ENCODE measurements at places on chromosomes 3 and 15.

- DNase-seq: no peak
Measured at GRCh38 chr3:72036899-72037298, 252.0 kb upstream of the PROK2 start.

DNA sequence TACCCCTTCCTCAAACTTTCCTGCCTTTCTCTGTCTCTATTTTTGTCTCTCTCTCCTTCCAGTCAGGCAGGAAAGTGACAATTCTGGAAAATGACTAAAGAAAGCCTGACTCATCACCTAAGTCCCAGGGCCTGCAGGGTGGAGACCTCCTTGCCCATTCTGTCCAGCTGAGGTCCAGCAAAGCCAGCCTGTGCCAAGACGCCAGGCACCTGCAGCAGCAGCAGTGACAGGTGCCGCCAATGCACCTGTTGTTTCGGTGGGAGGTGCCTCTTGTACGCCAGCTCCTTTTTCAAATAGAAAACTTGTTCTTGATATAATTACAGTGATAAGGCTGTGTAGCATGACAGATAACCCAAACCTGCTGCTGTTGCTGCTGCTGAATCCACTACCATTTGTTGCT lies 501.3 kb downstream of the NTRK3 start:
- no peak for DNase-seq

GRCh38 chr15:69585937-69586336 lies 133.3 kb downstream of the RPLP1 start:
- no peak for DNase-seq

GRCh38 chr3:45776301-45776595 lies 20.1 kb downstream of the SLC6A20 start:
- DNase-seq: no peak

- DNase-seq: no peak
Measured at GRCh38 chr3:24192469-24193056, 247.5 kb downstream of the NR1D2 start.

DNA sequence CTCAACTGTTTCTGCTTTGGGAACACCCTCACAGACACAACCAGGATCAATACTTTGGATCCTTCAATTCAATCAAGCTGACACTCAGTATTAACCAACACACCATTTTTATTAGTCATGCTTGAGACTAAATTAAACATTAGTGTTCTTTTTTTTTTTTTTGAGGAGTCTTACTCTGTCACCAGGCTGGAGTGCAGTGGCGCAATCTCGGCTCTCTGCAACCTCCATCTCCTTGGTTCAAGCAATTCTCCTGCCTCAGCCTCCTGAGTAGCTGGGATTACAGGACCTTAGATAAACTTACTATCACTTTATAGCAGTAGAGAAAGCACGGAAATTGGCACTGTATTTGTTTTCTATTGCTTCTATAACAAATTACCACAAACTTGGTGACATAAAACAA lies 2.0 kb upstream of the RAB11A start:
- DNase-seq: no peak

DNA sequence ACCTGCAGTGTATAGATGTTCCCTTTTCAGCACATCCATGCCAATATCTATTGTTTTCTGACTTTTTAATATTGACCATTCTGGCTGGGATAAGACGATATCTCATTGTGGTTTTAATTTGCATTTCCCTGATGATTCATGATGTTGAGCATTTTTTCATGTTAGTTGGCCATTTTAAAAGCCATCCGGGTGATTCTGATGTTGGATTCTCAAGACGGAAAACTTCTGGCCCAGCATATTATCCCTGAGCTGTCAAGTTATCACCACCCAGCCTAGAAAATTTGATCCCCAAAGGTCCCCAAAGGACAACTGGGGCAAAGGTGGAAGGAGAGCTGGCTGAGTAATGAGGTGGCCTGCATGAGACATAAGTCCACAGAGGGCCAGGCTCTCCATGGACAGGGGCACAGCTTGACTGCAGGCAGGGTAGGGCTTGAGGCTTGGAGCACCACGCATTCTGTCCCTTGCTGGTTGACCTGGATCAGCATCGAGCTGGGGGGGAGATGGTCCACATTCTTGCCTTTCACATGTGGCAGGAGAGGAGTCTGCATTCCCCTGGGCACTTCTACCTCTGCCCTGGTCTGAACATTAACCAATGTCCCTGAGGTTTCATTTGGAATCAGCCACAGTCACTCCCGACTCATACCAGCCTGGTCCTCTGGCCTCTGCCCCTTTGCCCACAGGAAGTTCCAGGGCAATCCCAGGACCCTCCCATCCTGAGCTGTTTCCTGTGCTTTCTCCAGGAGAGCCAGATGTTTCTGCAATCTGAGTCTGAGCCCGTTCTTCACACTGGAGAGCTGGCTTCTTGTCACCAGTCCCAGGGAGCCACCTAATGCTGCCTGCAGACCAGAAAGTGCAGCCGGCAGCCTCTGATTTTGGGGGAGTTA lies 69.2 kb downstream of the ISG20 start:
- DNase-seq: no peak

- DNase-seq: no peak
Measured at GRCh38 chr15:41568350-41569017, 9.5 kb downstream of the TYRO3 start.

- no peak for DNase-seq
Measured at GRCh38 chr15:29759596-29759995, 62.7 kb downstream of the TJP1 start.

DNA sequence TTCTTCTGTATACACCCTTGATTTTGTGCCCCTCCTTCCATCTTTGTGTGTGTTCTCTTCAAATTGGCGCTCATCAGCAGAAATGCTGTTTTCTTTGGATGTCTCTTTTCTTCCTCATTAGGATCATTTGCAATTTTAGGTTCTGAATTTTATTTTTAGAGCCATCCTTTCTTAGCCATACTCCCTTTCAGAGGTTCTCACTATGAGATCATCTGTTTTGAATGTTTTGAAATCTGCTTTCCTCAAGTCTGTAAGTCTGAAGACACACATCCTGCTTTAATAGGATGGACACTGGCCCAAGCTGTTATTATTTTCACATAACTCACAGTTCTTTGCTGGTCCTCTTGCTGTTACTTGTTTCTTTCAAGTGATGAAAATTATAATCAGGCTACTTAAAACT lies 124.8 kb downstream of the BDH1 start:
- DNase-seq: no peak

DNA sequence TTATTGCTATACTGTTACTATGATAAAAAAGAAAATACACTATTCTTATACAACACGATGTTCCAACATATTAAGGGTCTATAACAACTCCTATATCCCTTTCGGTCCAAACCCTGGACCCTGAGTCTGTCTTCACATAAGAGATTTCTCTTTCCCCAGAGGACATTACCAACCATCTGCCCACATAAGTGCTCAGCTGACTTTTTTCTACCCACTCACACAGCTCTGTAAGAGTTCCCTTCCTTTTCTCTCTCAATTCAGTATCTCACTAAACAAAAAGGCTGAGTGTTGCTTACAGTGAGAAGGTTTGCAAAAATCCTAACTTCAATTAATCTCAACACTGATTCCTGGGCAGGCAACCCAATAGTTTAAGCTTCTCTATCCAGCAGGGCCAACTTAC lies 30.5 kb downstream of the ITGB5 start:
- no peak for DNase-seq

DNA sequence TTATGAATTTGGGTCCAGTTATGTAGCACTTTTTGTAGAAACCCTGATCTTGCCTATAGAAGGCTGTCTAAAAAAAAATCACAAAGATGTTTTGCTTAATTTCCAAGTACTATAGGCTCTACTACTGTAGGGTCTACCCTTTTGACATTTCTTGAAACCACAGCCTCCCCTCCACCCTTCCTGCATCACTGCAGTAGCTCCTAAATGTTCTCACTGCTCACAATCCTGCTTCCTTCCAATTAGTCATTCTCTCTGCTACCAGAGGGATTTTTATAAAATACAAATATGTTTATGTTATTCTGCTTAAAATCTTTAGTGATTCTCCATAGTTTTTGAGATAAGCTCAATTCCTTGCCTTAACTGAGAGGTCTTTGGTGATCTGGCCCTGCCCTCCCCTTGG lies 114.0 kb downstream of the CYP19A1 start:
- DNase-seq: no peak

DNA sequence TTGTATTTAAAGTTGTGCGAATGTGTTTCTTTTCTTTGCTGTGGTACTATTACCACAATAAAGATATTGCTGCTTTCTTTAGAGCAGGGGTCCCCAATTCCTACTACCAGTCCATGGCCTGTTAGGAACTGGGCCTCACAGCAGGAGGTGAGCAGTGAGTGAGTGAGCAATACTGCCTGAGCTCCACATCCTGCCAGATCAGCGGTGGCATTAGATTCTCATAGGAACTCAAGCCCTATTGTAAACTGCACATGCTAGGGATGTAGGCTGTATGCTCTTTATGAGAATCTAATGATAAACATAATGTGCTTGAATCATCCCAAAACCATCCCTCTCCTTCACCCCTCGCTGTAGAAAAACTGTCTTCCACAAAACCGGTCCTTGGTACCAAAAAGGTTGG lies 41.6 kb downstream of the DMXL2 start:
- no peak for DNase-seq

DNA sequence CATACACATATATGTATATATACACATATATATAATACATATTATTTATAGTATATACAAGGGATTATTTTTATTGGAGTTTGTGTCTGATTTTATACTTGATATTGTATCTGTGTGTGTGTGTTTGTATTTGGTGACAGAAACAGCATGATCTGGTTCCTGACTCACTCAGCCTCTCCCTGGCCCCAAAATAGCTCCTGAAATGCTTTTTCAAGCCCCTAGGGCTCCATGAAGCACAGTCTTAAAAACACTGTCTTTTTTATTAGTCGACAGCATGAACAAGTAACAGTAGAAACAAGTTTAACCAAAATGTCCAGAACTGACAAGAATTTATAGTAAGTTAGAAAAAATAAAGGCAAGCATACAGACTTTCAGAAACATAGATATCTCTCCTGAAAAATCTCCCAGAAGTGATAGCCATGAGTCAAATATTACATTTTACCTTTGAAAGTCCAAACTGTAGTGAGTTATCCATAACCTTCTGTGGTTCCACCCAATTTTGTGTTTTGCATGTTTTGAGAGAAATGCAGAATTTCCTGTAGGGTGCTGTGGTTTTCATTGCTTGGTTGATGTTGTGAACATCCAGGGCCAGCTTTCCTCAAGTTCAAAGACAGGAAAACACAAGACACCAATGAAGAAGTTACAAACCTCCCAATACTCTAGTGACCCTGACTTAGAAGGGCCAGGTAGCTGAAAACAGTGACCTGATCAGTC lies 98.5 kb upstream of the CCDC80 start:
- no peak for DNase-seq

GRCh38 chr3:65867463-65868210 lies 171.1 kb downstream of the MAGI1 start:
- no peak for DNase-seq

GRCh38 chr3:16433701-16434151 lies 79.8 kb downstream of the RFTN1 start:
- DNase-seq: no peak

- no peak for DNase-seq
Measured at GRCh38 chr3:136787349-136787748, 31.6 kb upstream of the SLC35G2 start.

- no peak for DNase-seq
Measured at GRCh38 chr3:177881351-177881750, 654.9 kb upstream of the KCNMB2 start.

DNA sequence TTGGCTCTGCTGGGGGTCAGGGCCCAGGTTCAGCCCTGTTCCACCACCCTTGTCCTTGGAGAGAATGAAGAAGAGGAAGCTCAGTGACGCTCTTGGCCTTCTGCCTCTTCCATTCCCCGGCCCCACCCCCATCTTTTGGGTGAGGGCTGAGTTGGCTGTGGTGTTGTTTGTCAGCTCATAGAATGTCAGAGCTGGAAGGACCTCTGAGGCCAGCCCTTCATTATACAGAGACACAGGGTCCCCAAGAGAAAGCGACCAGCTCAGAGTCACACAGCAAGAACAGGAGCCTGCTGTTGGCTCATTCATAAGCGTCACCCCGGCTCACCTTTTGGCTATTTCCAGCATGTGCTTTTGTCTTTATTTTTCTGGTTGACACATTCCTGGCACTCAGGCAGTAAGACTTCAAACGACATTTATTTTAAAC lies 68.2 kb downstream of the AAGAB start:
- DNase-seq: no peak

DNA sequence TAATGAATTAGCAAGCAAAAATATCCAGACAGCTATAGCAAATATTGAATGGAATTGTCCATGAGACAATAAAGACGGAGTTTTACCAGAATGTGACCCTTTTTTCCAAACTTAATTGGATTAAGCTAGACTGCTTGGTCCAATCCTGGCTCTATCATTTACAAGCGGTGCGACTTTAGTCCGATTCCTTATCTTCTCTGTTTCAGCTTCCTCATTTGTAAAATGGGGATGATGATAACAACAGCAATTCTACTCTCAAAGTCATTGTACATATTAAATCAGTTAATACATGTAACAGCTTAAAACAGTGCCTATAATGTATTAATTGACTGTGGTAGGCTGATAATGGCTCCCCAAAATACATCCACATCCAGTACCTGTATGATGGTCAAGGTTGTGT lies 62.1 kb upstream of the CRBN start:
- DNase-seq: no peak

GRCh38 chr15:91839867-91840266 lies 13.6 kb upstream of the SLCO3A1 start:
- DNase-seq: no peak

- DNase-seq: no peak
Measured at GRCh38 chr3:72604328-72604727, 243.9 kb downstream of the SHQ1 start.

DNA sequence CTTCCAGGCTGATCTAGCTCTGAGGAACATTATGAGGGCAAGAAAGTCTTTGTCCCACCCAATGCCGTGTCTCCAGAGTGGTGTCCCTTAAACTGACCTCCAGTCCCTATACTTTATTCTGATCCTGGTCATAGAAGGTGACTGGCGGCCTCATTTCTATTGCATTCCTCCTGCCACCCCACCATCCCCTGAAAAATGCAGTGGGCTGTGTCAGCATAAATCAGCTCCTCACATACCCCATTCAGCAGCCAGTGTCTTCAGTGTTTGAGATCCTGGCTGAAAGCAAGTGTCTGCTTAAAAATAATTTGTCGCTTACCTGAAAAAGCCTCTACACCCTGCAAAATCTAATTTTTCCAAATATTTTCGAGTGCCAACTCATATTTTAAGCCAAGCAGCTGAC lies 346.1 kb downstream of the FEZF2 start:
- no peak for DNase-seq

DNA sequence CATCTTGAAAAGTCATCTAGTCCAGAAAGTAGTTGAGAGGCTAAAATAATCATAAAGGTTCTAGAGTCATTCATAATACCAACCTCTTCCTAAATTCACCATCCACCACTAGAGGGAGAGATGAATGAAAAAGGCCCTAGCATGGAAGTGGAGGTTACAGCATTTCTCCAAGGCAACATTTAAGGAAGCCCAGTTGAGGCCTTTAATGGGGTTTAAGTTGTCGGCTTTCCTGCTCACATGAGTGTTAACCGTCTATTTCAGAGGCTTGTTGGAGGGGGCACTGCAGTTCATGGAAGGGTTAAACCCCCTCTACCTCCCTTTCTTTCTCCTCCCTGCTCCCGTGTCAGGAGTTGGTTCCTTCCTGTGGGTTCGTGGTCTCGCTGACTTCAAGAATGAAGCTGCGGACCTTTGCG lies 3.8 kb upstream of the SLCO3A1 start:
- DNase-seq: peak; percentile 17

GRCh38 chr3:145032791-145033190 lies 1061.2 kb downstream of the DIPK2A start:
- DNase-seq: no peak

- DNase-seq: peak; percentile 14
Measured at GRCh38 chr3:132435224-132435910, 18.1 kb downstream of the DNAJC13 start.

Data from stimulated activated naive CD8-positive, alpha-beta T cell treated with anti-CD3 and anti-CD28 coated beads, Interleukin-15, amount 100 ng/mL, for 72 hours (primary cell).